Peyer's patch (tissue), 4 donors: ENCODE measurements at places on chromosomes 1 and 21.

DNA sequence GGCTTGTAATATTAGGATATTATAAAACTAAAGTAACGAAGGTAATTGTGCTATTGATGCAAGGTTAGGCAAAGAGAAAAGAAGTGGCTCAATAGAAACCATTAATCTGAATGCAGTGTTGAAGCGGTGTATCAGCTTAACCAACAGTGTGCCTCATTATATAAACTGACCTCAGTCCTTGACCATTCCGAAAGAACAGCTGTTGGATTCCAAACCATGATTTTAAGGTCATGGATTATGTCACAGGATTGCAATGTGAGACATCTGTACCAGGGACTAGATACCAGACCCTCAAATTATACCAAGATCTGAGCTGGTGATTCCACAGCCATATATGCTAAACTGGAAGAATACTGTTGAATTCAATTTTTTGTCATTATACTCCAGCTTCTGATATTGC, 134.2 kb upstream of the HP1BP3 start:
- DNase-seq: no peak

- DNase-seq: peak; percentile 53
These were observed 8.3 kb upstream of the MPZL1 start for GRCh38 chr1:167713330-167714081.

DNA sequence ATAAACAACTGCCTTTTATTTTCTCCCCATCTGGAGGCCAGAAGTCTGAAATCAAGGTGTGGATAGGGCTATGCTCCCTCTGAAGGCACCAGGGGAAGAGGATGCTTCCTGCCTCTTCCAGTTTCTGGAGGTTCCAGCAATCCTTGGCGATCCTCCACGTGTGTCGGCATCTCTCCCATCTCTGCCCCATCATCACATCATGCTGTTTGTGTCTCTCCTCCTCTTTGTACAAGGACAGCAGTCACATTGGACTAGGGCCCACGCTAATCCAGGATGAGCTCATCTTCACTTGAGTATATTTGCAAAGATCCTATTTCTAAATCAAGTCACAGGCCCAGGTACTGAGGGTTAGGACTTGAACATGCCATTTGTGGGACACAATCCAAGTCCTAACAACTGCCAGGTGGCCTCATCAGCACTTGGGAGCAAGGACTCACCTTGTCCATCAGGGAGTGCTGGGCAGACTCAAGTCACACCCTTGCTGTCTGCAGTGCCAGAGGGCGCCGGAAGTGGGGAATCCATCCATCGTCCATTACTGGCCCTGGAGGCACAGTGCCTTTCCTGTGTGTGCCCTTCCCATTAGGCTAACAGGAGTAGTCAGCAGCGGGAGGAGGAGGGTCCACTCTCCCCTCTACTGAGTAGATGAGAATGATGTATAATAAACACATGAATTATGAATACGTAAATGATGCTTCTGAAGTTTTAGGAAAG, 185.4 kb upstream of the AJAP1 start:
- no peak for DNase-seq

DNA sequence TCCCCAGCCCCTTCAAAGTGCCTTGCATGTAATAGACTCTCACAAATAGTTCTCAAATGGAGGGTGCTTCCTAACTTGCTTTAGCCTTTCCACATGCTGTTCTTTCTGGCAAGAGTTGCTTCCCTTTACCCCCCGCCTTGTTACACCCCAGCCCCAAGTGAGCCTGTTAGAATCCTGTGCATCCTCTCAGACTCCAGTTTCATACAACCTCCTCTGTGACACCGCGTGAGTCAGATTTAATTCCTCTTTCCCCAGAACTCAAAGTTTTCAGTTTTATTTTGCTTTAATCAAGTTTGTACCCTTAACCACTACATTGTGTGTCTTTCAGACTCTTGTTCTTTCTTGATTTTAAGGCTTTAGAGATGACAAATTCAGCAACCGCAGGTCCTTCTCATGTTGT, 234.5 kb upstream of the HOOK1 start:
- no peak for DNase-seq

DNA sequence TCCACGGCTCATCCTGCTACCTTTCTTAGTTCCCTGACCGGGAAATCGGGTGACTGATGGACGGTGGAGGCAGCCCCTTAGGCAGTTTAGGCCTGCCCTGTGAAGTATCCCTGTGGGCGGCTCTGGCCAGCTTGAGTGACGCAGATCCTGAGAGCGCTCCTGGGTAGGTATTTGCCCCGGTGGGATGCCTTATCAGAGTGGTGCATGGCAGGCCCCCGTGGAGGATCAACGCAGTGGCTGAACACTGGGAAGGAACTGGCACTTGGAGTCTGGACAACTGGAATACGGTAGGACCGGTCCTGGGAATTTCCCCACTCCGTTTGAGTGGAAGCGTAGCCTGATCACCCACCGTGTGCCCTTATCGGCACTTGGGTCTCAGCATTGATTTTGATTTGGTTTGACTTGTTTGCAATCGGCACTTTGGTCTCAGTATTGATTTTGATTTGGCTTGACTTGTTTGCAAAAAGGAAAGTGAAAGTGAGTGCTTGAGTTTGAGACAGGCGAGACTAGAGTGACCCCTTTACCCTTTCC, 15.2 kb downstream of the PLA2G2F start:
- DNase-seq: peak; percentile 36

DNA sequence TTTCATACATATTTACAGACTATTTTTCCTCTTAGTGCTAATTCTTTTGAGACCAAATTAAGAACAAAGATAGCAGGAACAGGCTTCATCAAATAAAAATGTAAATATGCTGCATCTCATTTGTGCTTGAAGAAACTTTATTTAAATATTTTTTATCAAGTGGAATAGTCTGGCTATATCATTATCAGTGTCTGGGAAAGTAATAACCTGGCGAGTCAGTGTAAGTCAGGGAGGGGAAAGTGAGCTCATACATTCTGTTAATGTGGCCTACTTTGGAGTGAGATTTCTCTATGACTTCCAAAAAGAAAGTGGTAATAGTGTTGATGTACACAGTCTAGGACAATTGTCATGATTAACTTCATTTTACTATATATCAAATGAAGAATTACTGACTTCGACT, 1045.1 kb downstream of the ADGRL2 start:
- DNase-seq: no peak

DNA sequence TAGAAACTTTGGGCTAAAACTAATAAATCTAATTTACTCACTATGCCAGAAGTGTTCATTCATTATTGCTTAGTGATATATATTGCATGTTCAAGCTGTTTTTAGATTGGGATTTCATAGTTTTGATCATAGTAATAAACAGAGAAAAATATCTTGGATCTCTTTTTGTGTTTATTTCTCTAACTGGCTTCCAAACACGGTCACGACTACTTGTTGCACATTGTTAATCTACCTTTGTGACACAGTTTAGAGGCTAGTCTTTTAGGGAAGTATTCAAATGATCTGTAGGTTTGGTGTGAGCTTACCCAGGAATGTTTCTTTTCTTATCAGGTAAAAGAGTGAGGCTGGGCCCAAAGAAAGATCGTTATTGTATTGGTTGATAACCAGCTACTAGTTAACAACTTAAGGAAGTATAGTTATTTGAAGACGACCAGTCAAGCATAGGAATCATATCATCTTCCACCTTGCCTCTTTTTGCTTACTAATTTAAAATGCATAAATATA, 50.8 kb upstream of the FASLG start:
- DNase-seq: no peak

GRCh38 chr1:101216623-101217022, 20.2 kb upstream of the S1PR1 start:
- DNase-seq: no peak

GRCh38 chr1:234782791-234783190, 172.8 kb upstream of the IRF2BP2 start:
- no peak for DNase-seq

DNA sequence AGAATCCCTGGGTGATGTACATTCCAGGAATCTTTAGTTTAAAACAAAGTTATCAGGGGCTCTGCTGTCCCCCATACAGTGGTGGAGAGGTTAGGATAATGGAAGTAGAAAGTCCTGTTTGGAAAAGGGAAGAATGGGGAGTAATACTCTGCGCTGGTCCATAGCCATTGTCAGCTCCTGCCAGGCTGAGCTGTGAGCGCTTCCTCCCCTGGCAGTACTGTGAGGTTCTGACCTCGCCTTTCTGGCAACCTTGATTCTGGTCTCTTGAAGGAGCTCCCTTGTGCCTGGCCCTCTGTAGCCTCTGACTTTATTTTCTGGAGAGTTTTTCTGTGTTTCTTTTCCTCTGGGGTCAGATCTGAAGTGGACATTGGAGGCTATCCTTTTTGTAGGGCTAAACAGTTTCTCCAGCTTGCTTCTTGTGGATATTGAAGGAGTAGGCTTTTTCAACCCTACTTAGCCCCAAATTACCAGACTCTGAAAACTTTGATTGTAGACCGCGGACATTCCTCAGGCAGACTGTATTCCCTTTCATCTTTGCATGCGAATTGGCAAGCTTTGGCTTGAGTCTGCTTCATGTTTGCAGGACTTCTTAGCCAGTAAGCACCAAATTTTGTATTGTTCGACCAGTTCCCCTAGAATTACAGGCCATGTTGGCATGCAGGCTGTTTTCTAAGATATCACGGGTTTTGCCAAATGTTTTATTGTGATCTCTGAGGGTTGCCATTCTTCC, 13.8 kb downstream of the UBE4B start:
- no peak for DNase-seq

DNA sequence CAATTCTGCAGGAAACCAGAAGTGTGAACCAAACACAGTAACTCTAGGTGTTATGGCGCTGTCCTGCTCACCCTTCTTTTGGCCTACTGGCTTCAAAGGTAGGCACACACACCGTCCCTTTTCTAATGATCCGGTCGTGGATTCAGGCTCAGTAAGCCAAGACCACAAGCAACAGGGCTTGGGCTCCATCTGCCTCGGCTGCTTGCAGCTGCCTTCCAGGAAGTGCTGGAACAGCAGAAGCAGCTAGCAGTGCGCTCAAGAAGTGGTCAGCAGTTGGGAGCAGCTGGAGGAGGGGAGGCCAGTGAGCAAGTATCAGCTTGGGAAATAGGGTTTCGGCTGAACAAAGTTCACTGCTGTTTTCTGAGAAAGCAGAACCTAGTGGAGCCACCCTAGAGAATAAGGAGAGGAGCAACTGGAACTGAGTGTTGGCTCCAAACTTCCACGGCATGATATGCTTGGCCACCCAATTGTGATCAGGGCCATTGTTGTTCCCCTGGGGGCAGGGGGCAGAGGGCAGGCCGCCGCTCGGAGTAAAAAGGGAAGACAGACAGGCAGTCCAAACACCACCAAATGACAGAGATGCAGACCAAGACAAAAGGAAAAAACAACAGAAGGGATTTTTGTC, 173.4 kb downstream of the TOMM20 start:
- peak; percentile 86 for DNase-seq
